ENCODE measurements at places on chromosomes 2 and 18. TPM values are rescaled to one million over a fixed set of nuclear protein-coding genes. Genes with fewer than 3 reads are reported as not detected.
A peak's percentile ranks its signal among the peaks of the same experiment; 100 is the strongest.

DNA sequence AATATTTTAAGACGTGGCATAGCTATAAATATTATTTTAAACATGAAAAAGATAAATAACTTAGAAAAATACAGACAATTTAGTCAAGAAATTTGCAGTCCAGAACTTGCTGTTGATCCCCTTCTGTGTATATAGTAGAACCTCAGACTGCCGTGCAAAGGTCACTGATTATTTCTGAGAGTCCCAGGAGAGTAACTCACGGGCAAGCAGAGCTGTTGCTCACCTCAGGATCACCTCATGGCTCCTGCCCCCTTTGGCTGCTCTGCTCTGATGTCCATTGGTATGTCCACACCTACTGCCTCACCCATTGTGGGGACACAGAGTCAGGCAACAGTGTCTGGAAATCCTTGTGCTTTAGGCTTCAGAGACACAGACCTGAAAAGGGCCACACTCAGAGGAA, 392.9 kb upstream of the CELF4 start:
- H3K27ac ChIP-seq = no peak overlapping the region
- H3K4me3 ChIP-seq = no peak overlapping the region
- DNase-seq = no peak
- H3K36me3 ChIP-seq = no peaks in the 10 kb centered on the region
- H3K27me3 ChIP-seq = no peaks in the 10 kb centered on the region

DNA sequence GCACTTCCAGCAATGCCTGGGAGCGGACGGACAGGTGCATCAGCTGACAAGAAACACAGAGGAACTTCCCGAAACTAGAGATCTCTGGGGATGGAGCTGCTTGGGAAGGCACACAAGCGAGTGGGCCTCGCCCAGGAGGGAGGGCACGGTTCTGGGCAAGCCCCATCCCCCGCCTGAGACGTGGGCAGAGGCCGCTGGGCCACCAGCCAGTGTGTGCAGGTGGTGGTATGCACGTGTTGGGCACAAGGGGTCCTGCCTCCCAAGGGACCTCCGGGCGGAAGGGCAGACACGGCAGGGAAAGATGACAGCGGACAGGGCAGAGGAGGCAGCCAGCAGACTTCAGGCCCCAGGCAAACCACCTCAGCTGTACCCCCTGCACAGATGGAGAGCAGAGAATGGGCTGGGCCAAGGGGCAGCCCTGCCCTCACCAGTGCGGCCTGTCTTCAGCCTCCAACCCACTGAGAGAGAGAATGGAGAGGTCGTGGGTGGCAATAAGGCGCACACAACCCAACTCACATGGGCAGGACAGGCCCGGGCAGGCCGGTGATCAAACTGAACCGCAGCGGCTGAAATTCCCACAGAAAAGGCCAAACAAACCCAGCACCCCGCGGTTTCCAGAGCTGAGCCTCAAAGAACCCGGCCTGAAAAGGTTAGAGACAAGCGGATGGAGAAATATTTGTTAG, 51.2 kb downstream of the HDAC4 start:
- H3K4me3 ChIP-seq = no peak overlapping the region
- peaks cover 8% of the 10 kb centered on the region for H3K36me3 ChIP-seq
- peaks cover 38% of the 10 kb centered on the region for H3K4me1 ChIP-seq
- peak overlapping the region; percentile 42 for H3K27ac ChIP-seq
- DNase-seq = no peak
- H3K27me3 ChIP-seq = no peaks in the 10 kb centered on the region

The CDH2 gene
- total RNA-seq = 208 TPM

- no peaks in the 10 kb centered on the region for H3K36me3 ChIP-seq
- DNase-seq = no peak
- H3K4me1 ChIP-seq = no peaks in the 10 kb centered on the region
- peaks cover 12% of the 10 kb centered on the region for H3K27me3 ChIP-seq
- H3K27ac ChIP-seq = no peak overlapping the region
- no peak overlapping the region for H3K4me3 ChIP-seq
Measured at GRCh38 chr2:58720770-58721697, 479.9 kb upstream of the FANCL start.

DNA sequence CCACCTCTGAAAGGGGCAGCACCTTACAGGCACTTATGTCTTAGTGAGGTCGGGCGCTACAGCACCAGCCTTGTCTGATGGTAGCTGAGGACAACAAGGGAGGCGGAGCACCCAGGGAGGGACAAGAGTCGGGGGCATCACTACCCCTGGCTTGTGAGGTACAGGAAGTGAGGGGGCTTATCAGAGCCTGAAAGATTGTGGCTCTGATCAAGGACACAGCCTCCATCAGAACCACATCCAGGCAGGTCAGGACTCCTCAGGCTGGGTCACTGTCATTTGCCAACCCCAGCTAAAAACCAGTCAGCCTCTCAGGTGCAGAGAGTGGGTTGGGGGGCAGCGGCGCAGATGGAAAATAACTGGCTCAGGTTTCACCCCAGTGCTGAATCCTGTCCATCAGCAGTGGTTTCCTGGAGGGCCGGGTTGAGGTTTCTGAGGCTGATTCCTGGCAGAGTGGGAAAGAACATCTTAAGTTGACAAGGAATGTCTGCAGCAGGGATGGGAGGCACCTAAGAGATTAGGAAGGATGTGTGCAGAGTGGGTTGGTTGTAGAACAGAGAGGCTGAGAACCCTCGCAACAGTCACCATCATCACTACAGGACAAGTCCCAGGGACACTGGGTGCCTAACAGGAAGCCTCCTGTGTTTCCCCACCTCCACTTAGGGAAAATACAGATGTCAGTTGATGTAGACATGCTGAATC, 45.3 kb downstream of the FBLN7 start:
- no peak for DNase-seq
- peaks cover 6% of the 10 kb centered on the region for H3K36me3 ChIP-seq
- no peaks in the 10 kb centered on the region for H3K27me3 ChIP-seq

- H3K27me3 ChIP-seq = no peaks in the 10 kb centered on the region
- no peak overlapping the region for H3K27ac ChIP-seq
- peaks cover 14% of the 10 kb centered on the region for H3K4me1 ChIP-seq
Measured at GRCh38 chr2:233012301-233012971, 620 bp downstream of the NGEF start.

DNA sequence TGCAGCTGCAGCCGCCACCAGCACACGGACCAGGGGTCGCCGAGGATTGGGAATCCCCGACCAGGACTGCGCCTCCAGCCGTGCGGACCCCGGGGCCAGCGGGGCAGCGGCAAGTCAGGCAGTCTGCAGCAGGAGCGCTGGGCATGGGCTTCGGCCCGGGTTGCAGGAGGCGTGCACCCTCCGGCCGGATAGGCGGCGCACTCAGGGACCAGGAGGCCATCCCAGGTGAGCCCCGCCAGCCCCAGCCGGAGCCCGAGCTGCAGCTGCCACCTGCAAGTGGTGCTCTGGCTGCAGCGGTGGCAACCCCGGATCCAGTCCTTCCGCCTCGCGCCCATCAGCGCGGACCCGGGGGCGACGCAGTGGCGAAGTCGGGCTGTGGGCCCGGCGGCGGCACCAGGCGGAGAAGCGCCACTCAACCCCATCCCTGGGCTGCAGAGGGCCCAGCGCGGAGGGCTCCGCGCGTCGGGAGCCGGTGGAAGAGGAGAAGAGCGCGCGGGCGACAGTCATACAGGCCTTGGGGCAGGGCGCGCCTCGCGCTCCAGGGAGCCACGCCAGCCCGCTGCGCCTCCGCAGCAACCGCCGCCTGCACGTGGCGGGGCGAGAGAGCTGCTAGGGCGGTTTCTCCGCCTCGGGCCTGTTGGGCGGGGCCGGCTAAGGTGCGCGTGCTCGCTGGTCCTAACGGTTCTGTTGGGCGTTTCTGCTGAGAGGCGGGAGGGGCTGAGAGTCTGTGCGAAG, 73.8 kb downstream of the RPIA start:
- peak overlapping the region; percentile 41 for H3K4me3 ChIP-seq
- no peak overlapping the region for H3K27ac ChIP-seq
- DNase-seq = no peak
- H3K4me1 ChIP-seq = peaks cover 3% of the 10 kb centered on the region
- no peaks in the 10 kb centered on the region for H3K36me3 ChIP-seq
- peaks cover 20% of the 10 kb centered on the region for H3K27me3 ChIP-seq

- no peak overlapping the region for H3K4me3 ChIP-seq
- no peak overlapping the region for H3K27ac ChIP-seq
- no peaks in the 10 kb centered on the region for H3K36me3 ChIP-seq
- no peak for DNase-seq
Measured at GRCh38 chr2:214103276-214104001, 307.4 kb upstream of the VWC2L start.

GRCh38 chr18:63604791-63605567, 17.8 kb downstream of the SERPINB13 start:
- no peak overlapping the region for H3K27ac ChIP-seq
- H3K4me1 ChIP-seq = no peaks in the 10 kb centered on the region
- H3K27me3 ChIP-seq = peaks cover 23% of the 10 kb centered on the region
- H3K36me3 ChIP-seq = no peaks in the 10 kb centered on the region

- DNase-seq = peak; percentile 34
- H3K4me3 ChIP-seq = no peak overlapping the region
- no peaks in the 10 kb centered on the region for H3K36me3 ChIP-seq
- peaks cover 6% of the 10 kb centered on the region for H3K4me1 ChIP-seq
- H3K27ac ChIP-seq = no peak overlapping the region
Measured at GRCh38 chr2:95052804-95053479, 27.4 kb downstream of the MAL start.

The SERPINB12 gene
- not detected for total RNA-seq

- no peaks in the 10 kb centered on the region for H3K27me3 ChIP-seq
- no peak overlapping the region for H3K4me3 ChIP-seq
- no peak overlapping the region for H3K27ac ChIP-seq
- peaks cover 26% of the 10 kb centered on the region for H3K4me1 ChIP-seq
- DNase-seq = no peak
- no peaks in the 10 kb centered on the region for H3K36me3 ChIP-seq
Measured at GRCh38 chr18:10234912-10235660, 219.3 kb upstream of the APCDD1 start.

DNA sequence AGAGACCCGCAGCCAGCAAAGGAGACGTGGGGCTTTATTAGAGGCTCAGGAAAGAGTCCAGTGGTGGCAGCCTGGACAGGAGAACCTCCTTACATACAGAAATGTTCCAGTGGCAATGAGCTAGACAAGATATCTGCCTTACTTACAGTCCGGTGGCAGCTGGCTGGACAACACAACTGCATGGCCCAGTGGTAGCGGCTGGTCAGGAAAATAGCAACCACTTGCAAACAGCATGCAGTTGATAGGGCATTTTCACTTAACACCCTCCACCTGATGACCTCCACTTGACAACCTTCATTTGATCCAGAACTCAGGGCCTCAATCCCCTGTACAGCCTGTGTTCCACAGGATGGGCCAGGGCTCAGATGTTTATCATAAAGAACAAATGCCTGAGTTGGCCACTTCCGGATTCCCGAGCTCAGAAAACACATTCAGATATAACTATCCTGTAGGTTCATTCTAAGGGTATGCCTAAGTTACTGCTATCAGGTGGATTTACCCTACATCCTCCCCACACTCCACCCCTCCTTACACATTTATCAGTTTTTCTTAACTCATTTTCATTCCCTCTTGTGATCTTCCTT, 63.3 kb upstream of the ITPRID2 start:
- no peak overlapping the region for H3K4me3 ChIP-seq
- H3K4me1 ChIP-seq = no peaks in the 10 kb centered on the region
- no peak for DNase-seq
- H3K36me3 ChIP-seq = no peaks in the 10 kb centered on the region

- peaks cover 3% of the 10 kb centered on the region for H3K27me3 ChIP-seq
- H3K4me1 ChIP-seq = peaks cover 11% of the 10 kb centered on the region
- DNase-seq = no peak
Measured at GRCh38 chr2:73970850-73971471, 13.7 kb upstream of the TET3 start.

The TRAF3IP1 gene
- 15.1 TPM for total RNA-seq

GRCh38 chr18:43420950-43421349, 143.7 kb upstream of the SYT4 start:
- no peaks in the 10 kb centered on the region for H3K36me3 ChIP-seq
- no peak for DNase-seq
- peaks cover 22% of the 10 kb centered on the region for H3K27me3 ChIP-seq
- no peak overlapping the region for H3K4me3 ChIP-seq
- H3K27ac ChIP-seq = no peak overlapping the region

DNA sequence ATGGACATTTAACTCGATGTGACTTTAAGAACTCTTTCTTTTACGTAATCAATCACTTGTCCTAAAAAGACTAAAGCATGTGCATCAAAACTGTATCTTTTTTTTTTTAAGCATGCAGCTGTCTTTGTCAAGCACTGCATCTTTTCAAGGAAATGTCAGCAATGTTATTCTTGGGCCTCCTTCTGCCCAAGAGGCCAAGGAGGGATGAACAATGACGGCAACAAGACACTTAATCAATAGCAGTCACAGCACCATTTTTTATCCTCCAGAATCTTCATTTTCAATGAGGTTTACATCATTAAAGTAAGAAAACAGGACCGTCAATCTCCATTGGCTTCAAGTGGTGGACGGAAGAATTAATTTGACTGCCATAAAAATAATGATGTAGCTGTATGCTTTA, 253.8 kb downstream of the AFF3 start:
- peaks cover 37% of the 10 kb centered on the region for H3K4me1 ChIP-seq
- no peaks in the 10 kb centered on the region for H3K27me3 ChIP-seq
- H3K36me3 ChIP-seq = peaks cover 5% of the 10 kb centered on the region
- H3K4me3 ChIP-seq = no peak overlapping the region
- DNase-seq = no peak

DNA sequence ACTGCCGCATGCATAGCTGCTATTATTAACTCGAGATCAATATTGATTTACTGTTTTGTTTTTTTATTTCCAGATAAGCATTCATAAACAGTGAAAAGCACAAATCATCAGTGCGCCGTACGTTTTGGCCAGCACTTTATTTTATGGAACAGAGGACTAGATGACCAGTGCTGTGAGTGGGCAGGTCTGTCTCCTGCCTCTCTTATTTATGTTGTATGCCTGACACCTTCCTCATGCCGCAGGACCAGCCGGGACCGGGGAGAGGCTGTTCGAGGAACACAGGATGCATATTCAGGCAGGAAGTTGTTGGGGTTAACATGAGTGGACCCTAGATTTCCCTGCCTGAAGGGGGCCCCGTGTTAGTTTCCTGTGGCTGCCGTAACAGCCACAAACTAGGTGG, 72.6 kb downstream of the AGAP1 start:
- H3K4me1 ChIP-seq = peaks cover 29% of the 10 kb centered on the region
- H3K36me3 ChIP-seq = peaks cover 2% of the 10 kb centered on the region
- DNase-seq = no peak
- no peak overlapping the region for H3K27ac ChIP-seq
- no peaks in the 10 kb centered on the region for H3K27me3 ChIP-seq

DNA sequence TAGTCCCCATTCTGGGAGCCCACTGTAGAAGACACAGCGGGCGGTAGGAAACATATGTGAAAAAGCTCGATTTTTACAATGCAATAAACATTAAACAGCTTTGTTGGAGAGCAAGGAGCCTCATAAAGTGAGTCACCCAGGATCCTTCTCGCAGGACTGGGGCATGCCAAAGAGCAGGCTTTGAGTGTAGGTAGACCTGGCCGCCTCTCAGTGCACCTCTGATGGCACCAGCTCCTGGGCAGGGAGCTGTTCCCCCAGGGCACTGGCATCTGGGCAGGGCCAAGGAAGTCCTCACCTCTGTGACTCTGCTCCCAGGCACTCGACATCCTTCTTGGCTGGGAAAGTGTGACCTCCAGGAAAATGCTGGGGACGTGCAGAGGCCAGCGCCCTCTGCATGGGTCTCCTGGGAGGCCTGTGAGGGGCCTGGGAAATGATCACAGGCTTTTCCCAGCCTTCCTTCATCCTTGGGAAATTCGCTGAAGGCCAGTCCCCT, 94.2 kb downstream of the POLR1A start:
- peaks cover 5% of the 10 kb centered on the region for H3K4me1 ChIP-seq
- no peaks in the 10 kb centered on the region for H3K27me3 ChIP-seq
- no peak overlapping the region for H3K4me3 ChIP-seq
- peaks cover 10% of the 10 kb centered on the region for H3K36me3 ChIP-seq

GRCh38 chr2:28165087-28165635, 227.5 kb upstream of the FOSL2 start:
- H3K4me1 ChIP-seq = peaks cover 52% of the 10 kb centered on the region
- no peak for DNase-seq
- no peaks in the 10 kb centered on the region for H3K27me3 ChIP-seq
- H3K36me3 ChIP-seq = no peaks in the 10 kb centered on the region
- H3K27ac ChIP-seq = peak overlapping the region; percentile 34

Data from chondrocyte (in vitro differentiated cells).